Endothelial cell (in vitro differentiated cells): ENCODE measurements at places on chromosomes 2 and 18. TPM values are rescaled to one million over a fixed set of nuclear protein-coding genes. Genes with fewer than 3 reads are reported as not detected.
A peak's percentile ranks its signal among the peaks of the same experiment; 100 is the strongest.

- no peak for DNase-seq
Measured at GRCh38 chr2:99399795-99400194, 62.6 kb downstream of the EIF5B start.

DNA sequence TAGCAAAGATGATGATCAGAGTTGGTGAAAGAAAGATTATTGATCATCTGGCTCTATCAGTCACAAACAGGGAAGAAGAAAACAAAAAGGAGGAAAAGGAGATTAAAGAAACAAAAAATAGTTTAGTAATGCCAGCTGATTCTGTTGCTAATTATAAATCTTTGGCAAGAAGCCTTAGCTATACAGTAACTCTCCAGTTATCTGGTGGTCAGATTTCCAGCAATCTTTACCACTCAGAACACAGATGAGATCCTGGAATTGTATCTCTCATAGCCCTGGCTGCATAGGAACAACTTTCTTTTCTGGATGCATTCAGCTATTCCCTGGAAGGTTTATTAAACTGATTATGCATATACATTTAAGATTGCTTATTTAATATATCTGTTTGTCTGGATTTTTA is 256.8 kb upstream of the ZEB2 start:
- no peak for DNase-seq

DNA sequence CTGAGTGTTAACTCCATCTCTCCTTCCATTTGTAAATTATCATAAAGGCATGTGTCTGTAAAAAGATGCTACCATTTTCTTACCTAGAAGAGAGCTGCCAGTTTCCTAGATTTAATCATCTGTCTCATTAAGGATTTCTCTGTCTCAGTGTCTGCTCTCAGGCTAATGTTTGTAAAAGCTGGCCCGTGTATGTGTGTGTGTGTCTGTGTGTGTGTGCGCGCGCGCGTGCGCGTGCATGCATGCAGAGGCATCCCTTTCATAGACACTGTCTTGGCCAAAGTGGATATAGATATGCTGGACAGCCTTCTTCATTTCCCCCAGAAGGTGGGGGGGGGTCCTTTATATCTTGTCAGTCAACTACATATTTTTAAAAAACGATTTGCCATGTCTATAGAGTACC is 18.9 kb downstream of the MGAT5 start:
- no peak for DNase-seq

- DNase-seq: no peak
Measured at GRCh38 chr2:105834931-105835330, 90.2 kb downstream of the NCK2 start.

DNA sequence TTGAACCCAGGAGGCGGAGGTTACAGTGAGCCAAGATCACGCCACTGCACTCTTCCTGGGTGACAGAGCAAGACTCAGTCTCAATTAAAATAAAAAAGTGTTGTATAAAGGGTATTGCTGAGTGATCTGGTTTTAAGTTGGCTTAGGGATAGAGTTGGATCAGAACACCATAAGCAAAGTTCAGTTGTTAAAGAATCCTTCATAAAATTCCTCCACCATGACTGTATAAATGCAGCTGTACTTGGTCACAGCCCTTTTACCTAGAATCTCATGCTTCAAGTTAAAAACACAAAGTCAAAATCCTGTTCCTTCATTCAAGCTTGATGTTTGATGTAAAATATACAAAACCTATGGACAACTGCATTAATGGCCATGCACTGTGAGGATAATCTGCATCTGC is 33.4 kb upstream of the PNO1 start:
- DNase-seq: no peak

The TGFBRAP1 gene
- total RNA-seq: 18.8 TPM

- no peak for DNase-seq
Measured at GRCh38 chr2:43846140-43846793, 7.5 kb downstream of the ABCG8 start.

The SP110 gene
- 5.3 TPM for total RNA-seq

The AGXT gene
- not detected for total RNA-seq

DNA sequence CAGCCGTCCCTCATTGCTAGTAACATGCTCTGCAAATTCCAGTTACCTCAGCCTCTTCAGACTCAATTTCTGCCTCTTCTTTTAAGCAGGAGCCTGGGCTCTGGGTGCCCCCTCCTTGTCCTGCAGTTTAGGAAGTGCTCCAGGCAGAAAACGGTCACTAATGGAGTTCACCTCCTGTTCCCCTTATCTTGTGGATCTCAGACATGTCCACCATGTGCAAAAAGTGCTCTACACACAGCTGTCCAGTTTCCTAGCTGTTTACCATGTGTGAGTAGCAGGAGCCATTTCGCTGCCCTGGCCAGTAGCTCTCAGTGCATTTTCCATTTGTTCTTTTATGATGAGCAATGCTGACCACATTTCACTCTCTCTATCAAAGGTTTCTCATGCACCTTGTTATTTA is 4.9 kb downstream of the SH3YL1 start:
- no peak for DNase-seq

DNA sequence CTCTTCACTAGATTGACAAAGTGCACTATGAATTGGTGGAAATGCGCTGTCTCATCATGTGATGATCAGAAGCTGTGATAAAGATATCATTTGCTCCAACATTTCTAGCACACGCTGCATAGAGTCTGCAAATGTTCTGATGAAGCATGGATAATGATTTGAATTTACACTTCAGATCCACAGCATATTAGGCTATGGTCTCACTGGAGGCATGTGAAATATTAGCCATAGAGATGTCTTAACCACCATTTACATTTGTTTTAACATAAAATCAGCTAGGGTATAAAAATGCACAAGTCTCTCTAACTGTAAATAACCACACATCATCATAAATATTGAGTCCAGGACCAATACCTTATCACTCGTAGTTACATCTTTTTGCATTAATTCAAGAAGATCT is 616.5 kb downstream of the NRXN1 start:
- no peak for DNase-seq

The IL1B gene
- not detected for total RNA-seq

- DNase-seq: peak; percentile 52
Measured at GRCh38 chr2:86764661-86765309, 25.9 kb downstream of the CD8A start.

The GBX2 gene
- total RNA-seq: 3.5 TPM
